Stimulated activated CD8-positive, alpha-beta memory T cell treated with anti-CD3 and anti-CD28 coated beads, Interleukin-4, amount 100 ng/mL, for 1 hour (primary cell): ENCODE measurements at places on chromosomes 1 and 21.

- DNase-seq = no peak
Measured at GRCh38 chr1:207803678-207804077, 51.8 kb downstream of the CD46 start.

GRCh38 chr1:178126741-178127185, 32.9 kb downstream of the RASAL2 start:
- DNase-seq = no peak

GRCh38 chr1:171252482-171252881, 4.2 kb downstream of the FMO1 start:
- no peak for DNase-seq

DNA sequence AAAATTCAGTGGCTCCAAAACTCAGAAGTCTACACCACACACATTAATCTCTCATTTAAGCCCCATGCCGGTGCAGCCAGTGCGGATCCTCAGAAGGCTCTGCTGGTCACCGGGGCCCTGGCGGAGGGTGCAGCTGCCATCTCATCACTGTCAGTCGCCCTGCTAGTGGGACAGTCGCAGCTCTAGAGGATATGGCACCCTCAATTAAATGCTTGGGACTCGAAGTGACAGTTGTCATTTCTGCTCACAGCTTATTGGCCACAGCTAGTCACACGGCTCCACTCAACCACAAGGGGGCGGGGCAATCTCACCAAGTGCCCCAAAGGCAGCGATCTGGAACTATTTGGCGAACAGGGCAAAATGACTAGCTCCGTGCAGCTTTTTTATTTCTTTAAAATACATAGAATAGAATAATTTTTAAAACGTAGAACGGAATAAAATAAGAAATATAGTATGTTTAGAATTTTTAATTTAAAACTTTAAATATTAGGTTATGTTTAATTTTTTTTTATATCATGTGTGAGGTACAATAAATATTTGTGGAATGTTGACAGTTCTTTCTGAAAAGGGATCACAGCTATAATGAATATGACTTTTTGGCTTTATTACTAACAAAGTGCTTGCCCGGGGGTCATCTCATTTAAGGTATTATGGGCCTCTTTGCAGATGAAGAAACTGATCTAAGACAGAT, 8.0 kb upstream of the MAN1C1 start:
- peak; percentile 76 for DNase-seq

GRCh38 chr1:52296345-52296744, 69.7 kb downstream of the CC2D1B start:
- DNase-seq = no peak

DNA sequence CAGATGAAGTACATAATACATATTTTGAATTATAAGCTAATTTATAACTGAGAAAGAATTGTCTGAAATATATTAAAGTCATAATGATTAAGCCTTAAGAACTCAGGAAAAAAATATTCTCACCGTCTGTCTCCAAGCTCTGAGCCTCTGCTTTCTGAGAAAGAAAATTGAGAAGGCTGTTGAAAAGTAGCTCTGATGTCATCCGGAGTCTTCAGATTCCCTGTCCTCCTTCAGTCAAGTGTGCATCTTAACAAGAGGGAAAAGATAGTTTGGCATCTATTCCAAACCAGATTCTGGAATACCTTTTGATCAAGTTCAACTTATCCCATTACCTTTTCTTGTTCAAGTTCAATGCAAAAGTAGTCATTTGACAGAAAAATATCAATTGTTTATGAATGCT, 50.6 kb downstream of the NRIP1 start:
- no peak for DNase-seq

- DNase-seq = no peak
Measured at GRCh38 chr21:15932726-15933125, 202.9 kb downstream of the USP25 start.

DNA sequence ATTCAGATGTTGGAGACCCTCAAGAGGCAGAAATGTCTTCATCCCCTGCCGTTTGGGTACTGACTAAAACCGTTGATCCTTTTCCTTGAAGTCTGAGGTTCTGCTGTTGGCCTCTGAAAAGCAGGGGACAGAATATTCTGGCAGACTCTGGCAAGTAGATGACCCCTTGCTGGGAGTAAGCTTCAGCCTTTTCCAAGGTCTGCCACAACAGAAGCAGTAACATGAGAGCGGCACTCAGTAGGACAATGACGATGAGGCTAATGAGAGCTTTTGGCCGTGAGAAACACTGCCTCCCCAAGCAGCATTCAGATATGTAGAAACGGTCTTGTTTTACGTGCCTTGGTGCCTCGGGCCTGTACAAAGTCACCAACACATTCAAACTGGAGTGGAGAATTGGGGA, 143.7 kb downstream of the ST6GALNAC5 start:
- DNase-seq = no peak

DNA sequence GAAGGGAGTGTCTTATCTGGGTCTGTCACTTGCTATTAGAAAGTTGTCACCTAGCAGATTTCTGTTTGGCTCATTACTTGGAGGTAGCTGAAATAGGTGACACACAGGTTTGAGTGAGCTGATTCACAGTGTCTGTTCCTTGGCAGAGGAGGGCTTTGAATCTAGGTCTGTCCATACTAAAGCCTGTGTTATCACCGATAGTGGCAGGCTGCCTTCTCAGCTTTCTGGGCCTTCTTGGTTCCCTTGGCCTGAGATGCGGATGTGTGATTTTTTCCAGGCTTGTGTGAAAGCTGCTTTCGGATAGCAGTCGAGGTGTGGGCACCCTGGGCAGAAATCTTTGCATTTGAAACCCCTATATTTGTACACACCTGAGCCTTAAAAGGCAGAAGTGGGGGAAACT, 73.9 kb downstream of the ACTL8 start:
- no peak for DNase-seq

- DNase-seq = no peak
Measured at GRCh38 chr1:231419738-231420298, 2.3 kb downstream of the EGLN1 start.

GRCh38 chr1:20359451-20360330, 69.0 kb downstream of the VWA5B1 start:
- DNase-seq = no peak

DNA sequence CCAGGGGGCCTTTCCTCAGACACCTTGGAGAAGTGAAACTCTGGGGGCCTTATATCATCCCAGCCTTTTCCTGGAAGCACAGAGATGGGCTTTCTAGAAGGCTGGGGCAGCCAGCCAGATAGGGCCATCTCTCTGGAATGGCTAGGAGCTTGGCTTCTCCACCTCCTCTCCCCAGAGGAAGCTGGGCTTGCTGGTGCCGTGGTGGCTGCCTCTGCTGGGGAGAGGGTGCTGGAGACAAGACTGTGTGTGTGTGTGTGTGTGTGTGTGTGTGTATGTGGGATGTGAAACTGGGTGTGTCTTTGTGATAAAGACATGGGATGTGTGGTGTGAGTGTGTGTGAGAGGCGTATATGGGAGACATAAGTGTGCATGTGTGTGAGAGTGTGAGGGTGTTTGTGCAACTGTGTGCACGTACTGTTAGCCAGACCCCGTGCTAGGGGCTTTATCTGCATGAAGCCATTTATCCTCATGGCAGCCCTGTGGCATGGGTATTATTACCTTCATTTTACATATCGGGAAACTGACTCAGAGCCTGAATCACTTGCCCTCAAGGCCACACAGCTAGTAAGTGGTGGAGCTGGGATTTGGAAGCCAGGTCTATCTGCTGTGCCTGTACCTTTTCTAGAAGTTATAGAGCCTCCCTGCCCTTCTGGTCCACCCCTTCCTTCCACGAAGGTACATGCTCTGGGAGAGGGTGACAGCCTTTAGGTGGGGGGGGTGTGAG, 44.2 kb downstream of the PTPRU start:
- no peak for DNase-seq

DNA sequence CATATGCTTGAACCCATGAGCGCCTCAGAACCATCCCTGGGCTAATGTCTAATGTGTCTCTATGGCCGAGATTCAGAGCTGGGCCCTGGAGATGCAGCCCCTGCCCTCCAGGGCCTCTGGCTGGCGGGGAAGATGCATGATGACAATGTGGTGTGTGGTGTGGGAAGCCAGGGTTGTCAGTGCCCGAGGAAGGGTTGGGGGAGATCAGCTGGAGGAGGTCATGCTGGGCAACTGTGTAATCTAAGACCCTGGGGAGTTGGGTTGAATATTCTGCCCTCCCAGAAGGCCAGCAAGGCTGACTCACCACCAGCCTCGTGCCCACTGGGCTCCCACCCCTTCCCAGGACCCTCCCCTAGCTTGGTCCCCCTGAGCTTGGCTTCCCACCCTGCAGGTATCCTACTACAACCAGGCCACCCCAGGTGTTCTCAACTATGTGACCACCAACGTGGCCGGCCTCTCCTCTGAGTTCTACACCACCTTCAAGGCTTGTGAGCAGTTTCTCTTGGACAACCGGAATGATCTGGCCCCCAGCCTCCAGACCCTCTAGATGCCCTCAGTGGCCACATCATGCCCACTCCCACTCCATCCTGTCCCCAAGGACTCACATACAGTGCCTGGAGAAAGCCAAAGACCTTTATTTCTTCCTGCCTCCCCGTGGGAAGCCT, 14.6 kb downstream of the FAM151A start:
- no peak for DNase-seq

- DNase-seq = no peak
Measured at GRCh38 chr1:15625056-15625917, 8.0 kb downstream of the DDI2 start.

DNA sequence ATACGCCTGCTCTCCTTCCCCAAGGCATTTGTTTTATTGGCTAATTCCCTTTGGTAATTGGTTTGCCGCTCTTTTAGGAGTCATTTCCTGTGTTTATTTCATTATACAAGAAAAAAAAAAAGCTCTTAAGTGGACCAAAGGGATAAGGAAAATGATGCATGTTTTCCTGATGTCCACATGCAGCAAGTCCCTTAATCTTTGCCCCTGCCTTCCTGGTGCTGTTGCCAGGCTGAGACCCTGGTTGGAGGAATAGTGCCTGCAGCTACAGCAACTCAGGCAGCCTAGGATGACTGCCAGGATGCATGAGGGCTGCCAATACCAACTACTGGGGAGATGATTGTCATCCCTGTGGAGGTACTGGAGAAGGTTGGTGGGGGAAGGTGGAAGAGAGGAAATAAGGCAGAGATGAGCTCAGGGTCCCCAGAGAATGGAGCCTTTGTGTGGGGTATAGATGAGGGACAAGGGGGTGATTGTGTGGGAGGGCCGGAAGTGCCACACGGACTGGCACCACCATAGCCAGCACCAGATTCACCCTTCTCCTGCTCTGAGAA, 6.1 kb upstream of the GATAD2B start:
- DNase-seq = no peak

DNA sequence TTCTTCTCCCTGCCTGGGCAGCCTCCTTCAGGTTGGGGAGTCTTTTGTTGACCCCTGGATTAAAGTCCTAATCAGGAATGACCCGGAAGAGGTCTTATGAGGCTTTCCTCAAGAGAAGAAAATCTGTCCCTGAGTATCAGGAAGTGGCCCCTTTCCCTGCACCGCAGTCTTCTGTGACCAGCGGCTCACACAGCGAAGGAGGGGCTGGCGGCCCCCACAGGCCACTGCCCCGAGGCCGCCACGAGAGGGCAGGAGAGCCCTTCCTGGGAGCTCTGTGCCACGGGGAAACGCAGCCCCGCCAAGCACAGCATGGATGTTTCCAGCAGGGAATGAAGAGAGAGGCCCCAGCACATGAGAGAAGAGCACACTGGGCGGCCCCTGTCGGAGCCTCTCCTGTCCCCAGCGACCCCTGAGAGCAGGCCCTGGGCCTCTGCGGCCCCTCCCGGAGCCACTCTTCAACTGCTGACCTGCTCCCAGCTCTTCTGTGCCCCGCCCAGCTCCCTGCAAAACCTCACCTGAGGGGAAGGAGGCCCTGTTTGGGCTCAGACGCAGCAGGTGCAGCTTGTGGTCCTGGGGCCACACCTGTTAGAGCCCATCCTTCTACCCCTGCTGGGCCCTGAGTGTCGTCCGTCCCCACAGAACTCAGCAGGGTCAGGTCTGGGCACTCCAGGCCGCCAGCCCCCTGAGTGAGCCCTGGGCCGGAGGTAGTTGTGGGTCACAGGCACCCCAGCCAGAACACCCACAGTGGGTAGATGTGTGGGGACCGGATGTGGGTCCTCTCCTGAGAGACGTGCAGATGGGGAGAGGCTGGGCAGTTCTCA, 4.9 kb upstream of the POFUT2 start:
- no peak for DNase-seq

GRCh38 chr1:114154963-114155322, 1.3 kb upstream of the SYT6 start:
- DNase-seq = no peak

GRCh38 chr1:8524627-8525157, 206.8 kb downstream of the SLC45A1 start:
- no peak for DNase-seq

GRCh38 chr1:213550804-213551203, 437.0 kb upstream of the PROX1 start:
- no peak for DNase-seq

- DNase-seq = no peak
Measured at GRCh38 chr1:206674745-206675175, 9.9 kb upstream of the MAPKAPK2 start.

- no peak for DNase-seq
Measured at GRCh38 chr1:154467434-154468102, 34.5 kb upstream of the TDRD10 start.

DNA sequence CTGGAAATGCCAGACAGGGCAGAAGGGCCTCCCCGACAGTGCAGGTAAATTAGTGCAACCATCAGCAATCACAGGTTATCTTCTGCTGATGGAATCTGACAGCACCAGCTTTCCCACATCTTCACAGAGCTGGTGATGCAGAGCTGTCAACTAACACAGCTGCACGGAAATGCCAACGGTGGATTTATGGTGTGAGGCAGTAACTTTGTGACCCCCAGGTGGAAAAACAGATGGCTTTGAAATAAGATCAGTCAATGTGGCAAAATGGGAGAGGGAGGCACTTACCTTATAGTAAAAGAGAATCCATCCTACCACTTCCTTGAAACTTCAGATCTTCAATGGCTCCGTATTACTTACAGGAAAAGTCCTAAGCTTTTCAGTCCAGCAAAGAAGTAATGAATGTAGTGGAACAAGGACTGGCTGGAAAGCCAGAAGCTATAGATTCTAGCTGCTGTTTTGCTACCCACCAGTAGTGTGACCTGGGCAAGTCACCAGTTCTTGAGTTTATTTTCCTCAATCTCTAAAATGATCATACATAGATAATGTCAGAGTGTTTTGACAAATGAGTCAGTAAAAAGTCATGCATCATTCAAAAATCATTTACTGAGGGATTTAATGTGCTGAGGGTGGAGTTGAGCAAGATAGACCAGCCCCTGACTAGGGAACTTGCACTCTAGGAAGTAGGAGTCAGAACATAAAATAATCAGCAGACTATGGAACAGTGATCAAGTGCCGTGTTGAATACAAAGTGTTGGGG, 245.7 kb upstream of the JUN start:
- DNase-seq = no peak

DNA sequence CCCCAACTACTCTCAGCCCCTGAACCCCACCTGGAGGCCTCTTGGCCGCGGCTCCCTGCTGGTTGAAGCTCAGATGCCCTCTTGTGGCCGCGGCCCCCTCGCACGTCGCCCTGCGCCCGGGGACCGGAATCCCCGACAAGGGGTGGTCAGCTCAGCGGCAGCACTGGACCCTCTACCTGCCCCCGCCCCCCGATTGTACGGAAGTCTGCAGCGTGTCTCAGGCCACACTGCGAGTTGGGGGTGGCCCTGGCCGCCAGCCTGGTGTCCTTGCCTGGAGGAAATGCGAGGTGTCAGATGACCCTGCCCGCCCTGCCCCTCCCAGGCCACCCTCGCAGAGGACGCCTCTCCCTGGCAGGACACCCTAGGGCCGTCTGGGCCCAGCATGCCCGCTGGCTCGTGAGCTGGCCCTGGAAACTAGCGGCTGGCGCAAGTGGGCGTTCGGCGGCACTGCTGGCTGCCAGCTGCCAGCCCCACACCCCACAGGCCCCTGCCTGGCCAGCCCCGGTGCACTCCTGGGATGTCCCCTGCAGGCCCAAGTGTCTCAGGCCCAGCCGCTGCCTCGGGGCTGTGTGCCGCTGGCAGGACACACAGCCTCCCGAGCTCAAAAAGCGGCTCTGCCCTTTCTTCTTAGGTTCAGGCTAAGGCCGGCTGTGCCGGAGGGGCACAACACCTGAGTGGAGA, 60.8 kb downstream of the EDN2 start:
- DNase-seq = no peak
